ENCODE measurements at places on chromosomes 3 and 15. TPM values are rescaled to one million over a fixed set of nuclear protein-coding genes. Genes with fewer than 3 reads are reported as not detected.

The GOLGA8Q gene
- total RNA-seq, result not detected

- H3K27me3 ChIP-seq, result peaks cover 6% of the 10 kb centered on the region
- no peak for DNase-seq
- no peak overlapping the region for H3K27ac ChIP-seq
- no peak overlapping the region for H3K4me3 ChIP-seq
- peaks cover 8% of the 10 kb centered on the region for H3K4me1 ChIP-seq
Observed at GRCh38 chr3:195809796-195810454, 1.8 kb downstream of the MUC4 start.

DNA sequence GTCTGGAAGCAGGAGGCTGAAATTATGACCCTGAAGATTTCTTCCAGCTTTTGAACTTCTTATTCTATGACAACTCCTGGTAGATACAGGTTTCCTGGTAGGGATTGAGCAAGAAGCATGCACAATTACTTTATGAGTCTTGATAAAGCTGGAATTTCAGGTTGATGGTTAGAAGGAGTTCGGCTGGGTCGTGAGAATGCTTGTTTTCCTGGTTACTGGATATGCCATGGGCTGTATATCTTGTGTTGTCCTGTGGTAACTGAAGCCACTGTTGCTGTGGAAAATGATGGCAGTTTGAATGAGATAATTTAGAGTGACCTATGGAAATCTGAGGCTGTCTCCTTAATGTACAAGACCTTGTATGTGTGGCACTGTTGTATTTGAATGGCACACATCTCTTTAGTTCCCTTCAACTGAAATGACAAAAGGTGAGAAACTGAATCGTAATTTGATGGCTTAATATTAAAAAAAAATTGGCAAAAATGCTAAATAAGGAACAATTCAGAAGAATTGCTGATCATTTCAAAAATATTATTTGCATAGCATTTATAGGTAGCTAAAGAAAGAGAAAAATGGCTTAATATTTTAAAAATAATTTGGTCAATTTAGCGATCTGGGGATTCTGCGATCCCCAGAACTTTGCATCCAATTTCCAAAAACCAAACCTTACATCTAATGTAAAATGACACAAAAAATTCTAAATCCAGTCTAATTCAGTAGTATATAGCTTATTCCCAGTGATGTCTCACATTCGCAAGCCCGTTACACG is 1.1 kb upstream of the UBE2E1 start:
- H3K27ac ChIP-seq, result no peak overlapping the region
- H3K36me3 ChIP-seq, result peaks cover 5% of the 10 kb centered on the region
- peaks cover 31% of the 10 kb centered on the region for H3K4me1 ChIP-seq

The PDZRN3 gene
- not detected for total RNA-seq

GRCh38 chr3:28287046-28287445 is 45.6 kb downstream of the CMC1 start:
- H3K27me3 ChIP-seq, result no peaks in the 10 kb centered on the region
- H3K36me3 ChIP-seq, result peaks cover 12% of the 10 kb centered on the region
- H3K27ac ChIP-seq, result no peak overlapping the region
- no peak for DNase-seq

- H3K27ac ChIP-seq, result no peak overlapping the region
- DNase-seq, result no peak
- H3K36me3 ChIP-seq, result no peaks in the 10 kb centered on the region
Observed at GRCh38 chr3:64234571-64234970, 9.3 kb upstream of the PRICKLE2 start.

- H3K4me3 ChIP-seq, result no peak overlapping the region
- peaks cover 18% of the 10 kb centered on the region for H3K27me3 ChIP-seq
- H3K27ac ChIP-seq, result no peak overlapping the region
- H3K36me3 ChIP-seq, result no peaks in the 10 kb centered on the region
- no peak for DNase-seq
Observed at GRCh38 chr3:58683001-58683458, 16.5 kb upstream of the FAM3D start.

The ASTE1 gene
- 10.1 TPM for total RNA-seq

DNA sequence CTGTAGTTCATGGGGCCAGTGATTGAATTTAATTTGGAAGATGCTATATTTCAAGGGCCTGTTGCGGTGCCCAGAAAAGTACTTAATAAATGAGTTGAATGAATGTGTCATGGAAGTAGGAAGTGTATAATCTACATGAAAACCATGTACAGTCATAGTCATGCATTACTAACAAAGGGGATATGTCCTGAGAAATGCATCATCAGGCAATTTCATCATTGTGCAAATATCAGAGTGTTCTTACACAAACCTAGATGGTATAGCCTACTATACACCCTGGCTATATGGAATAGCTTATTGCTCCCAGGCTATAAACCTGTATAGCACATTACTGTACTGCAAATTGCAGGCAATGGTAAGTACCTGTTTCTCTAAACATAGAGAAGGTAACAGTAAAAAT is 10.7 kb upstream of the MYO5C start:
- no peak overlapping the region for H3K4me3 ChIP-seq
- no peak for DNase-seq
- H3K27me3 ChIP-seq, result no peaks in the 10 kb centered on the region
- peaks cover 5% of the 10 kb centered on the region for H3K36me3 ChIP-seq

The KLHL40 gene
- total RNA-seq, result not detected

The GPR62 gene
- total RNA-seq, result not detected

The TRAIP gene
- total RNA-seq, result 22.7 TPM

GRCh38 chr3:43895573-43895972 is 204.8 kb downstream of the ABHD5 start:
- no peak for DNase-seq
- H3K4me1 ChIP-seq, result peaks cover 11% of the 10 kb centered on the region
- no peaks in the 10 kb centered on the region for H3K36me3 ChIP-seq
- H3K4me3 ChIP-seq, result no peak overlapping the region
- H3K27me3 ChIP-seq, result peaks cover 40% of the 10 kb centered on the region
- H3K27ac ChIP-seq, result no peak overlapping the region

GRCh38 chr3:99418209-99418635 is 220.2 kb upstream of the COL8A1 start:
- no peaks in the 10 kb centered on the region for H3K36me3 ChIP-seq
- DNase-seq, result no peak
- no peak overlapping the region for H3K4me3 ChIP-seq
- no peaks in the 10 kb centered on the region for H3K4me1 ChIP-seq
- H3K27ac ChIP-seq, result no peak overlapping the region

The STT3B gene
- 117 TPM for total RNA-seq

DNA sequence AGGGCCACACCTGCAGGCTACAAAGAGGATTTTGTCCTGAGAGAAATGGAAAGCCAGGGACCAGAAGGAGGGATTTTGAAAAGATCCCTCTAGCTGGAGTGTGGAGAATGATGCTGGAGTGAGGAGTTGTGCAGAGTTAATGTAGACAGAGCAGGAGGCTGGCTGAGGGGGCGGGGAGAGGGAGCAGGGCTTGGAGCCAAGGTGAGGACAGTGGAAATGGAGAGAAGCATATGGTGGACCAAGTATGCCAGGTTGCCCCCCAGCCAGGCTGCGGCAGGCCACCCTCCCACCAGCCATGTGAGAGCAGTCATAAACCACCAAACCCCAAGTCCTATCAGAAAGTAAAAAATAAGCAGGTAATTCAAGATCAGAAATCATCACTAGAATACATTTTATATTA is 14.7 kb downstream of the RARRES1 start:
- no peak overlapping the region for H3K27ac ChIP-seq
- no peak overlapping the region for H3K4me3 ChIP-seq
- DNase-seq, result no peak
- H3K36me3 ChIP-seq, result peaks cover 9% of the 10 kb centered on the region

DNA sequence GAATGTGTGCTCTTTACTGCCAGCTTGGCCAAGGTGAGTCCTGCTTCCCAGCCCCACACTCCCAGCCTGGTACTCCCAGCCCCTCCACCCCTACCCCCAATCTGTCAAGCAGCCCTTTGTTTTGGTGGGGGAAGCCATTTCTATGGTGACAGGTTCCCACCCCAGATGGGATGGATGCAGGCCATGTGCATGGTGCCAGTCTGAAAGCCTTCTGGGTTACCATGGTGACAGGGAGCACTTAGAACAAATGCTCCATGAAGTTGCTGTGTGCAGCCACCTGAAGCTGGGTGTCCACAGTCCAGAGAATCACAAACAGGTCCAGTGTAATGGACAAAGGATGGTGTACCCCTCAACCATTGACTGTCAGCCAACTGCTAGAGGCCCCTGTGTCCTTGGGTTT is 19.1 kb upstream of the VILL start:
- H3K4me3 ChIP-seq, result no peak overlapping the region
- peaks cover 3% of the 10 kb centered on the region for H3K4me1 ChIP-seq
- no peak overlapping the region for H3K27ac ChIP-seq
- H3K27me3 ChIP-seq, result no peaks in the 10 kb centered on the region
- no peaks in the 10 kb centered on the region for H3K36me3 ChIP-seq
- no peak for DNase-seq

The ANKRD34C gene
- not detected for total RNA-seq

The SLCO3A1 gene
- total RNA-seq, result 12.7 TPM

DNA sequence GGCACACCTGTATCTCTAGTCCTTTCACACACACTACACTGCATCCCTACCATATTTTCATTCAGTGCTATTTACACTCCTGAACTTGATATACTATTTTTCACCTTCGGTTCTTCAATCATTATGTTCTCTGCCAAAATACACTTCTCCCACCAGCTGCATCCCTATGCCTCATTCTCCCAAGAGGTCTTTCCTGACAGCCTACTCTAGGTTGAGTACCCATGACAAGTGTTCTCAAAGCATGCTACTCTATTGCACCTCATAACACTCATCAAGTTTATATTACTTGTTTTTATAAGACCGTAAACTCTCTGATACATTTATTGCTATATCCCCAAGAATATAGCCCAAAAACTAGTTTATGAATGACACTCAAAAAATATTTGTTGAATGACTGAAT is 549.5 kb downstream of the PYDC2 start:
- no peak overlapping the region for H3K27ac ChIP-seq
- no peak overlapping the region for H3K4me3 ChIP-seq
- H3K4me1 ChIP-seq, result no peaks in the 10 kb centered on the region
- H3K27me3 ChIP-seq, result no peaks in the 10 kb centered on the region

DNA sequence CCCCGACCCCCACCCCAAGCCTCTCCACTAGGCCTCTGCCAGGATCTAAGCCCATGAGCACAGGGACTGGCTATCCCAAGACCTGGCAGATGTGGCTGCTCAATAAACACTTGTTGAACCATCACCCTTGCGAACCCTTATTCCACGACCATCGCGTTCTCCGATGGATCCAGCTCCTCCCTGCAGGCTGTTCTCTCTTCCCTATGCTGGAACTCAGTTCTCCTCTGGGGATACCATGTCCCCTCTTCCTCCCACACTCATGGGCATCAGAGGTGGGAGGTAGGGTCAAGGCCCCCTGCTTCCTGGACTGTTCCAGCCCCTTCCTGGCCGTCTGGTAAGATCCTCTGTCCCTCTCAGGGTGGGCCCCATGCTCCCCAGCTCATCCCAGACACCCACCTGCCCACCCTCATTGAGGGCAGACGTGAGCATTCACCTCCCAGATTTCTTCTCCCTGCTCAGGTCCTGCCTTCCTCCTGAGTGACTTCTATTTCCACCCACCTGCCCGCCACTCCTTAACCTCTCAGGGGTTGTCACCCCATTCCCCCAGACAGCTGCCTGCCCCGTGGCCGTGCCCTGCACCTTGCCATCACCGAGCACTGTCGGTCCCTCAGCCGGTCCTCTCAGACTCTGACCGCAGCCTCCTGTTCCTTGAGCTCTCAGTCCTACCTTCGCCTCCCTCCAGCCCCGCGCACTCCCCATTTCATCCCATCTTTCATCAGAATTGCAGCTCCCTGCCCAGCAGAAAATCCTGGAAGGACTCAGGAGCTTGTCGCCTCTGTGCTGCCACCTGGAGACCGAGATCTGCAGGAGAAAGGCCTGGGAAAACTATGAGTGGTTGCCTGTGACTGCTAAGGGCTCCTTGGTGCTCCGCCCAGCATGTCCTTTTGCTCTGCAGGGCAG is 42.0 kb downstream of the PML start:
- H3K4me1 ChIP-seq, result no peaks in the 10 kb centered on the region
- DNase-seq, result no peak
- H3K36me3 ChIP-seq, result peaks cover 21% of the 10 kb centered on the region
- no peak overlapping the region for H3K27ac ChIP-seq

DNA sequence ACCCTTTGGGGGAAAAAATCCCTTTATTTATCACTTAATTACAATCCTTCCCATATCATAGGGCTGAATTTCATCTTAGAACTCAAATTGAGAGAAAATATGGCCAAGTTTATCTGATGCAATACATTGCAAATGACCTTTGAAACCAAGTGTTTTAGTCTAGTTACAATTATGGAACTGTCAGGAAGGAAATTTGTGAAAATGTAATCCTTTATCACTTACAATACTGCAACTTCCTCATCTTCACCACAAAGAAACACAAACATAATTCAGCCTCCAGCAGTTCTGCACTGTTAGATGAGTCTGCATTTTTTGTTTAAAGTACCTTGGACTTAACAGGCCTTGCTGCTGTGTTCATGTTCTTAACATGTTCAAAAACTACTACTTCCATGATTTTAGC is 4.6 kb downstream of the CCPG1 start:
- no peak overlapping the region for H3K4me3 ChIP-seq
- H3K27me3 ChIP-seq, result no peaks in the 10 kb centered on the region
- peaks cover 43% of the 10 kb centered on the region for H3K4me1 ChIP-seq
- H3K36me3 ChIP-seq, result peaks cover 7% of the 10 kb centered on the region

The ST8SIA2 gene
- total RNA-seq, result not detected

DNA sequence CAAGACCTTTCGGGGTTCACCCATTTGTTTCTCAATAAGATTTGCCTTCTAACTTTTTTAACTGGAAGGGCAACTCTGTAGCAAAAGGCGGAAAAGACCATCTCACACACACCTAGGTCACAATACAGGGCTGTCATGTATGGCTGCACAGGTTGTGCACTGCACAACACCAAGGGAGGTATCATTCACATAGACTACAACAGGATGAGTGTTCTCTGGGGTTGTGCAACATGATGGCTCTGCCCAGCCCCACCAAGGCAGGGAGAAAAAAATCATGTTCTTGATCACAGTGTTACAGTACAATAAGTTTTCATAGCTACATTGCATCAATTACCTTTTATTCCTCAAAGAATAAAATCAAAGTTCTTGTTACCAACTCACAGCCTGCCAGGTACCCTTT is 52.8 kb downstream of the ANXA2 start:
- no peaks in the 10 kb centered on the region for H3K27me3 ChIP-seq
- H3K4me1 ChIP-seq, result no peaks in the 10 kb centered on the region
- no peak for DNase-seq
- H3K4me3 ChIP-seq, result no peak overlapping the region
- no peak overlapping the region for H3K27ac ChIP-seq
- H3K36me3 ChIP-seq, result peaks cover 17% of the 10 kb centered on the region

DNA sequence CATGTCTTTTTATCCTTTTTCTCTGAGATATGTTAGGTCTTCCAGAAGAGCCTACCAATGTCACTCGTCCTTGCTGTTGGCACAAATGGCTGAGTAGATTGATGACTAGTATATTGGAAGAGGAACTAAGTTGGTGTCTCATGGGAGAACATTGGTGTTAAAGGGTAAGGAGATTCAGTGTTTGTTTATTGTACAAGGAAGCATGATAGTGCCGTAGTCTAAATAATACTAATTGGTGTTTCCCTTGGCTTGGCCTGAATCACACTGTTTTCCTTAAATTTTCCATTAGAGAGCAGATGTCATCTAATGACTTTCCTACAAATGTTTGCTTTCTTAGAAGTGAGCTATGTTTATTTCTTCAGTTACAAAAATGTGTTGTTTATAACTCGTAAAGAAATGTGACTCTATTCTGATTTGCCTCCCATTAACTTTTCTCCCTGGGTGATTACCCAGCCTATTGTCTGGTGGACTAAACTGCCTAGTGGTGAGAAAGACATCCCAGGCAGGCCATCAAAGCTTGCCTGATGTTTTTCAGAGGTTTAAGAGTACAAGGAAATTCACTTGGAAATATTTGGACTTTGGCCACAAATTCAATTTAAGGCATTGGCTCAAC is 28.7 kb downstream of the ADAMTSL3 start:
- H3K27ac ChIP-seq, result no peak overlapping the region
- H3K27me3 ChIP-seq, result peaks cover 5% of the 10 kb centered on the region
- no peak overlapping the region for H3K4me3 ChIP-seq
- no peaks in the 10 kb centered on the region for H3K36me3 ChIP-seq

The CCR3 gene
- not detected for total RNA-seq

Measured in activated CD4-positive, alpha-beta memory T cell treated with anti-CD3 and anti-CD28 coated beads for 36 hours (primary cell).